Activated T-helper 2 cell treated with anti-CD3 and anti-CD28 coated beads, Interferon-gamma antibody, Interleukin-2, Interleukin-4, amounts not matched to agents 10 μg/mL and 5 μg/mL and 100 μg/mL, durations not matched to agents 14 hours and 24 hours and 36 hours (primary cell): ENCODE measurements at places on chromosomes 16 and 17. TPM values are rescaled to one million over a fixed set of nuclear protein-coding genes. Genes with fewer than 3 reads are reported as not detected.

Gene WNT9B
- not detected in 2 replicates for total RNA-seq

Gene ACSM2A
- total RNA-seq, result 3.8 and 4.6 TPM in 2 replicates

Gene GP1BA
- not detected in 2 replicates for total RNA-seq

Gene NXN
- 0.43 and 0.48 TPM in 2 replicates for total RNA-seq

Gene KCNH6
- total RNA-seq, result not detected in 2 replicates

Gene KIF18B
- total RNA-seq, result 46.7 and 47.1 TPM in 2 replicates

Gene C1QTNF1
- not detected in 2 replicates for total RNA-seq

Gene SLC38A8
- 0.28 TPM in 1 of 2 replicates, not detected in the other for total RNA-seq

Gene ZNF785
- 18.9 and 22.2 TPM in 2 replicates for total RNA-seq

Gene TCAP
- total RNA-seq, result 0.76 and 0.87 TPM in 2 replicates

Gene SPATA33
- 15.5 and 16.6 TPM in 2 replicates for total RNA-seq

Gene FCSK
- total RNA-seq, result 19.7 and 21.9 TPM in 2 replicates

Gene TP53TG3C
- total RNA-seq, result not detected in 2 replicates

Gene CNGB1
- total RNA-seq, result not detected in 2 replicates

Gene MT1G
- 21.1 and 24.5 TPM in 2 replicates for total RNA-seq

Gene OSBPL7
- total RNA-seq, result 19.5 and 20.7 TPM in 2 replicates

Gene P3H4
- total RNA-seq, result 7.8 and 8.6 TPM in 2 replicates

Gene PLXDC1
- 0.46 and 1.0 TPM in 2 replicates for total RNA-seq

Gene EPX
- not detected in 2 replicates for total RNA-seq

Gene P2RX5
- 111 and 118 TPM in 2 replicates for total RNA-seq
